ENCODE measurements at places on chromosomes 3 and 15.

GRCh38 chr15:85312486-85312885, 67.9 kb upstream of the AKAP13 start:
- DNase-seq = no peak

GRCh38 chr15:41904541-41905005, 10.7 kb upstream of the SPTBN5 start:
- DNase-seq = peak; percentile 46

- no peak for DNase-seq
Measured at GRCh38 chr15:41827290-41827879, 507 bp upstream of the JMJD7 start.

DNA sequence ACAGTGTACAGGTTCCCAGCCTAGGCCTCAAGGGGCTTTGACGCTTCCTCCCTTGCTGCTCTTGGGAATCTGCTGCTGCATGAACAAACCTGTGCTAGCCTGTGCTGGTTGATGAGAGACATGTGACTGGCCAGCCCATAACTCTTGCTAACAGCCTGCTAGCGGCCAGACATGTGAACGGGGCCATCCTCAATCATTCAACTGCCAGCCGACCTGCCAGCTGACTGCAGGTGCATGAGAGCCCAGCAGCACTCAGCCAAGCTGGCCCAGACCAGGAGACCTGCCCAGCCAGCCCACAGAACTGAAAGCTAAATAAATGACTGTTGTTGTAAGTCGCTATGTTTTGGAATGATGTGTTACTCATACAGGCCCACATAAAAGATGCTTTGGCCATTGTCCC, 82.4 kb upstream of the DLG1 start:
- DNase-seq = no peak

GRCh38 chr3:146115619-146116018, 45.4 kb downstream of the PLOD2 start:
- no peak for DNase-seq

GRCh38 chr15:64694816-64695215, 80.6 kb downstream of the RBPMS2 start:
- no peak for DNase-seq

DNA sequence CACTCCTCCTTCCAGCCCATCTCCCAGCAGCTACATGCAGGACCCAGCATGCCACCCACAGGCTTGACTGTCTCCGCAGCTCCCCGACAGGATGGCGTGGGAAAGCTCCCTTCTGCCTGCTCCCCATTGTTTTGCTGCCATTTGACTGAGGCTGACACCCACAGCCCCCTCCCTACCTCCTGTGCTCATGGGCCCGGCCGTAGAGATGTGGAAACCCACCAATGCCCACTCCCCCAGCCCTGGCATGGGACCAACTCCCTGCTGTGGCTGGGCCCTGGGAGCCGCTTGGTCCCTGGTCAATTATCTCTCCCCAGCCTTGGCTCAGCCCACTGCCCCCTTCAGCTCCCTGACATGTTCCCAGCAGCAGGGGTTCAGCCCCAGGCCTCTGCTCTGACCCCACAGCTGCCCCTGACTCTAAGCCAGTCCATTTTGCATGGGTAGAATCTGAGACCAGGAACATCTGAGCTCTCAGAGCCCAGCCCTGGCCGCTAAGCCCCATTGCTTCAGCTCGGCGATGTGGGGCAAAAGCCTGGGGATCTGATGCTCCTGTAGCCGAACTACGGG, 8.2 kb downstream of the C3orf22 start:
- no peak for DNase-seq

- DNase-seq = no peak
Measured at GRCh38 chr15:68353421-68354135, 76.0 kb downstream of the FEM1B start.

- no peak for DNase-seq
Measured at GRCh38 chr15:78083687-78084448, 6.4 kb upstream of the TBC1D2B start.

DNA sequence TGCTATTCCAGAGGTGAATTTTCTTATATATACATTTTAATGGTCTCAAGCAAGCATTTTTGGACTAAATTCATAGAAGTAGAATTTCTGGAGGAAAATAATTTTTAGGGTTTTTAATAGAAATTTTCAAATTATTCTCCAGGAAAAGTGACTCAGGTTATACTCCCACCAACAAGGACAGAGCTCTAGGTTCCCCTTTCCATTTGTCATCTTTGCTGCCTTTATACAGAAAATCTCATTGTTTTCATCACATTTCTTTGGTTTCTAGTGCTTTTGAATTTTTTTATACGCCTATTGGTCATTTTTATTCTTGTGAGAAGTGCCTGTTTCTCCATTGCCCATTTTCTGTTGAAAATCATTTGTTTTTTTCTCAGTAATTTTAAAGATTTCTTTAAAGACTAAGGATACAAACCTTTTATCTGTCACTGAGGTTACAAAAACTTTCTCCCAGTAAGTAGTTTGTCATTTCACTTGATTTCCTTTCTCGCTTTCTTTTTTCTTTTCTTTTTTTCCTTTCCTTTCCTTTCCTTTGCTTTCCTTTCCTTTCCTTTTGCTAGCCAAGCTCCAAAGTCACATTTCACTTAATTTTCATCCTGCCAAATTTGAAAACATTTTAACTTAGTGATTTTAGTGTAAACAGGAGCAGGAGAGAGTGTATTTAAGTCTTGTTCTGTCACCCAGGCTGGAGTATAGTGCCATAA, 77.1 kb upstream of the CHRNB4 start:
- DNase-seq = no peak

DNA sequence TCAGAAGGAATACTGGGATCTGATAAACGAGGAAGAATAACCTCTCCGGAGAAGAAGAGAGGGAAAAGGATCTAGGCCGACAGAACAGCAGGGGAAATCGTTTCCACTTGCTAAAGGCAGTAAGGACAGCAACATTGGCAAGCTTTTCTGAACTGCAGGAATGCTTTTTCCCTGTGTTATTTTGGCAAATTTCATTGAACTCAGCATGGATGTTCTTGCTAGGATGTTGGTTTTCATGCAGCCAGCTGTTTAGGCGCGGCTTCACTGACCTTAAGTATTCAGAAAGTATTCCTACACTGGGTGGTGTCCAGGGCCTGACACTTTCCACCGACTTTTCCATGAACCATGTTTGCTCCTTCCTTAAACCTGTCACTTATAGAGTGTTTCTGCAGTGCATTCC, 489.7 kb downstream of the CNTN3 start:
- no peak for DNase-seq

GRCh38 chr3:20574746-20575145, 388.7 kb upstream of the SGO1 start:
- DNase-seq = no peak

GRCh38 chr3:39216176-39216790, 23.9 kb upstream of the XIRP1 start:
- DNase-seq = no peak

GRCh38 chr3:138567403-138567802, 26.7 kb downstream of the CEP70 start:
- no peak for DNase-seq

- no peak for DNase-seq
Measured at GRCh38 chr3:1830851-1831250, 267.8 kb upstream of the CNTN4 start.

- DNase-seq = no peak
Measured at GRCh38 chr3:168040607-168041208, 55.0 kb downstream of the GOLIM4 start.

- no peak for DNase-seq
Measured at GRCh38 chr3:146701246-146701645, 96.1 kb upstream of the PLSCR5 start.

GRCh38 chr3:117556646-117557407, 847.2 kb downstream of the TUSC7 start:
- no peak for DNase-seq
